Heart right ventricle (tissue), 16 donors: ENCODE measurements at places on chromosomes 5 and 9. TPM values are rescaled to one million over a fixed set of nuclear protein-coding genes. Genes with fewer than 3 reads are reported as not detected.

- DNase-seq: no peak
Measured at GRCh38 chr5:75200776-75201175, 35.9 kb downstream of the ANKRD31 start.

DNA sequence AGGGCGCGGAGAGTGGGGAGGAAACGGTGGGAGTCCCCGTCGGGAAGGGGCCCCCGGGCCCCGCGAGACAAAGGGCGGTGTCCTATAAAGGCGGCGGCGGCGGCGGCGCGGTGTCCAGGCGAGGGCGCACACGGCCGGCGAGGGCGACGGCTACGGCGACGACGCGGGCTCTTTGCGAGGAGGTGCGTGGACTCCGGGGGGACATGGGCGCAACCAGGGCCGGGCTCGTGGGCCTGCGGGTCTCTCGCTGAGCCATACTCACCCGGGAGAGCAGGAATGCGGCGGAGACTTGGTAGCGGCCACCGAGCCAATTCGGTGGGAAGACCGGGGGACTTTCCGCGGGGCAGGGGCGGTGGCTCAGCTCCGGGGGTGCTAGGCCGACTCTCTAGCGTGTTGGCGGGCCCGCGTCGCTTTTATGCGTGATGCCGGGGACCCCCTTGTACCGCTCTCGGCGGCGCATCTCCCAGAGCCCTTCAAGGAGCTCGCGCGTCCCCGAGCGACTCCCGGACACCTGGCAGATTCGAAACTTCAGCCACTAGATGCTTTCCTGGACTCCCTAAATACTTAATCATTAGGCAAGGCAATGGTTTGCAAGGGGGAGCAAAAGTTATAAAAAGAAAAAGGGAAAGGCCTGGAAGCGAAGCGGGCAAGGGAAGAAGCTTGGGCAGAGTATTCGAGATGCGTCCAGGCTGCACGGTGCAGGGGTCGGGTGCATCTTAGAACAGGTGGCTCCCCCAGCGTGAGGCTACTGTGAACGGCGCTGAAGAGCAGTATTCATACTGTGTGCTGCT, 5.9 kb upstream of the TAL2 start:
- peak; percentile 48 for DNase-seq

DNA sequence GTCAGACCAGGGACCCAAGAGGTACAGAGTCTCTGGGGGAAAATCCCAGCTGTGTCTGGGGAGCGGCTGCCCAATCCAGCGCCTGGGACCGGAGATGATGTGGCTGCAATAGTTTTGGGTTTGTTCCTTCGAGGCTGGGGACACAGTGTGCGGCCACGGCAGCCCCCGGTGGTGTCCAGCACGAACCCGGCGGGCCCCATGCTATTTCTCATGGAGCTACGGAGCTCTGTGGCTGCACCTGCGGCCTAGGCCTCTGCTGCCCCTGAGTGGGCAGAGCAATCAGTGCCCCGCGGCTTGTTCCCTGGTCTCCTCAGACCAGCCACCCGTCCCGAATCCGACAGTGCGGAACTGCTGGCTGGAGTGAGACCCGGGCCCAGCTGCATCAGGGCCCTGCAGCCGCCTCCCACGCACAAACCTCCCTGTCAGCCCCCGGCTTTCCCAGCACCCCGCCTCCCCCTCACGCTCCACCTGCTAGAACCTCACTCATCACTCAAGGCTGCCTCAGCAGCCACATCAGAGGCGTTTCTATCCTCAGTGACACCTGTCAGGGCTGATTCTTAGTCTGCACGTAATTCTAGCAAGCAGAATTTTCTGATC, 29.0 kb downstream of the SARDH start:
- DNase-seq: no peak

DNA sequence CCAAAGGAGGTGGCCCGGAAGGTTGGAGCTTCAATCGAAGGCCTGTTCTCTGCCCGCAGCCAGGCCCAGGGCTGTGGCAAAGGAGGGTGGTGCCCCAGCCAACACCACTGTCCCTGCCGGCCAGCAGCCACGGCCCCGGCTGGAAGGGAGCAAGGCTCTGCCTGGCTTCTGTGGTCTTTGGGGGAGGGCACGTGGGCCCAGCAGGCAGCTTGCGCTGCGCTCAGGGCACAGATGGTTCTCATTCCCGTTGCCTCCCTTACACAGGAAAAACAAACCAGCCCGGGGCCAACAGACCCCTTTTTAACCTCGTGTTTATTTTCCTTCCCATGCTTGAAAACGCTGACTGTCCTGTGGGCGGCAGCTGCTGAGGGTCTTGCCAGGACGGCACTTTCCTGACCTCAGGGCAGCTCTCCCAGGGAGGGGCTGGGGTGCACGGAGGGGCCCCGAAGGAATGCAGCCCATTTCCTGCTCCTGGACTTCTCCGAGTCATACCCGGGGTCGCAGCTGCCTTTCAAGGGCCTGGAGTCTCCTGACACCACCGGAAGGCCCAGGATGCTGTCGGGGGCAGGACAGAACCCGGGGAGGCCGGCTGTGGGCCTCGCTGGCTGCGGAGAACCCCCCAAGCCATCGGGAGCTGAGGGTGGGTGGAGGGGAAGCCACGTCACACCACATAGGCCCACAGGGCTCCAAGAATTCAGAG, 1.1 kb upstream of the GPSM1 start:
- DNase-seq: peak; percentile 19

DNA sequence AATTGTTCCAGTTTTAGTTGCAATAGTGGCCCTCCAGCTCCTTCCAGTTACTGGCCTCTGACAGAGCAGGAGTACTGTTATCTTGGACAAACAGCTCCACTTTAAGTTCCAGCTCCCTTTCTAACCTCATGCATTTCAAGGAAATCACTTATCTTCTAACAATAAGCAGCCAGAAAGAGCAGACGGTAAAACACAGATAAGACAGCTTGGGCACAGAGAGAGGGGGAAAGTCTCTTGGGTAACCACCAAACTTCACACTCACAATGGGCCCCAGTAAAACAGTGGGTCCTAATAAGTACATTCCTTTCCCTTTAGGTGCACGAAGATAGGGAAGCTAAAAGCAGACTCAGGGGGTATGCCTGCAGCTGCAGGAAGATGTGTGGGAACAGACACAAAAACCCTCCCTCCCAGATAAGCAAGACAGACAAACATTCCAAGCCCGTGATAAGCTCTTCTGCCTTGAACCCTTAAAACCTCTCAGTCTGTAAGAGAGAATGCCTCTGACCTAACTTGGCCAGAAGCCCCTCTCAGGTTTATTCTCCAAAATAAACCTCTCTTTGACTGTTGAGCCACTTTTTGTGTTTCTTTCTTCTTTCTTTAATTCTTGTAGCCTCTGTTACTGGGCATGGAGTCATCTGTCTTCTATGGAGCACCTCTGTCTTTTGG, 30.8 kb downstream of the OR1J1 start:
- DNase-seq: no peak

DNA sequence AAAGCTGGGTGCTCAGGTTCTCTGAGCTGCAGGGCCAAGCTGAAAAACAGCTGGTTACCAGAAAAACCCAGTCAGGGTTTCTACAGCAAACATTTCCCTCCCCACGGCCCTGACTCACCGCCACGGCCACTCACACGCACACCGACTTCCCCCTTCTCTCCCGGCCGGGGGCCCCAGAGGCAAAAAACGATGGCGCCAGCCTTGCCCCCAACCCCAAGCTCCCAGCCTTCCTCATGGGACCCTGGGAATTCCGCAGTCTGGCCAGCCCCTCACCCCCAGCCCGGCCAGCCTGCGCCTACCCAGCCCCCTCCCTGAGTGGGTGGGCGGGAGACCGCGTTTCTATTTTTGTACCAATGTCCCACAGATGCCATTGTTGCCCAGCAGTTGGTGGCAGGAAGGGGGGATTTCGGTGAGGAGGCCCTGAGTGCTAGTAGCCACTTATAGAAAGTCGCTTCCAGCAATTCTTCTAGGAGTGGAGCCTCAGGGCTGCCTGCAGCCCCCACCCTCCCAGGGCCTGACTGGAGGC, 18.4 kb downstream of the ENG start:
- DNase-seq: peak; percentile 61

DNA sequence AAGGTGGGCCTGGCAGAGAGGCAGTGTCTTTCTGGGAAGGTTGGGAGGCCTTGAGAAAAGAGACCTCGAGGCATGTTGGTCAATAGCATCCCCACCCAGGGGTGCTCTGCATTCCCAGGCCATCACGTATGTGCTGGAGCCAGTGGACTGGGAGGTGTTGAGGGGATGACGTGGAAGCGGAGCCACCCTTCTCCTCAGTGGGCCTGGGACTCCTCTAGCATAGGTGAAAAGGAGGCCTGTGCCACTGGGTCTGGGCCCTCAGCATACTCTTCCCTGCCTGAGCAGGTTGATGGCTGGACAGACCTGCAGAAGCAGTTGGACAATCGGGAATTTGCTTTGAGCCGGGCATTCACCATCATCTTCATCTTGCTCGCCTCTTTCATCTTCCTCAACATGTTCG, 25.5 kb downstream of the PITX1 start:
- DNase-seq: no peak

TMC1 gene
- not detected for total RNA-seq

FBP1 gene
- total RNA-seq: 9.7 TPM

SPINK4 gene
- not detected for total RNA-seq

PCDHB6 gene
- 0.52 TPM for total RNA-seq
